ENCODE measurements at places on chromosomes 7 and 10. TPM values are rescaled to one million over a fixed set of nuclear protein-coding genes. Genes with fewer than 3 reads are reported as not detected.

The CEP55 gene
- 88.0 TPM for total RNA-seq

The PPP1R9A gene
- total RNA-seq: not detected

The ATP5MK gene
- total RNA-seq: 438 TPM

The TAF5 gene
- total RNA-seq: 12.9 TPM

The FERD3L gene
- not detected for total RNA-seq

The CNNM2 gene
- total RNA-seq: 4.2 TPM

The CDK14 gene
- total RNA-seq: not detected

The LRIT1 gene
- total RNA-seq: not detected

The R3HCC1L gene
- 13.2 TPM for total RNA-seq

The TRIM50 gene
- not detected for total RNA-seq

The FEZF1 gene
- total RNA-seq: not detected

The ETV1 gene
- 0.31 TPM for total RNA-seq

The FAM241B gene
- 11.8 TPM for total RNA-seq

The MRC1 gene
- total RNA-seq: not detected

The RET gene
- total RNA-seq: 0.17 TPM

The MUC3A gene
- 0.29 TPM for total RNA-seq

The PRKCQ gene
- 44.3 TPM for total RNA-seq

The GIMAP1 gene
- total RNA-seq: 6.0 TPM

The ABCB8 gene
- total RNA-seq: 49.5 TPM

The HOXA7 gene
- total RNA-seq: not detected

The FOXI2 gene
- not detected for total RNA-seq

The DDX50 gene
- total RNA-seq: 68.8 TPM

The OR2A7 gene
- total RNA-seq: 2.2 TPM

The RNF32 gene
- 1.4 TPM for total RNA-seq

The ASIC3 gene
- total RNA-seq: 5.3 TPM

The SORCS3 gene
- not detected for total RNA-seq

The SLC26A5 gene
- not detected for total RNA-seq

The DRGX gene
- not detected for total RNA-seq

The C1QL3 gene
- total RNA-seq: not detected

The RNLS gene
- total RNA-seq: 4.7 TPM

The CYTH3 gene
- total RNA-seq: 2.0 TPM

The ACTL6B gene
- not detected for total RNA-seq

The CABCOCO1 gene
- not detected for total RNA-seq

The ADRB1 gene
- not detected for total RNA-seq

The OPN4 gene
- not detected for total RNA-seq

The REPIN1 gene
- 56.9 TPM for total RNA-seq

The SLC18A3 gene
- not detected for total RNA-seq

The FIS1 gene
- 98.7 TPM for total RNA-seq

The PRDX3 gene
- total RNA-seq: 182 TPM

The TMEM26 gene
- not detected for total RNA-seq

The FAM25A gene
- not detected for total RNA-seq

The GCK gene
- total RNA-seq: 1.3 TPM

The MMP21 gene
- total RNA-seq: not detected

The ZNF783 gene
- total RNA-seq: 15.5 TPM

The MEOX2 gene
- not detected for total RNA-seq

The CNPY1 gene
- not detected for total RNA-seq

The NKX1-2 gene
- total RNA-seq: not detected

The STEAP4 gene
- not detected for total RNA-seq

The VWC2 gene
- not detected for total RNA-seq

Data from activated CD4-positive, alpha-beta memory T cell treated with anti-CD3 and anti-CD28 coated beads for 36 hours (primary cell).